ENCODE measurements at places on chromosomes 6 and 20.

- DNase-seq: no peak
These were observed 278.3 kb upstream of the PLCB4 start for GRCh38 chr20:8790442-8791074.

DNA sequence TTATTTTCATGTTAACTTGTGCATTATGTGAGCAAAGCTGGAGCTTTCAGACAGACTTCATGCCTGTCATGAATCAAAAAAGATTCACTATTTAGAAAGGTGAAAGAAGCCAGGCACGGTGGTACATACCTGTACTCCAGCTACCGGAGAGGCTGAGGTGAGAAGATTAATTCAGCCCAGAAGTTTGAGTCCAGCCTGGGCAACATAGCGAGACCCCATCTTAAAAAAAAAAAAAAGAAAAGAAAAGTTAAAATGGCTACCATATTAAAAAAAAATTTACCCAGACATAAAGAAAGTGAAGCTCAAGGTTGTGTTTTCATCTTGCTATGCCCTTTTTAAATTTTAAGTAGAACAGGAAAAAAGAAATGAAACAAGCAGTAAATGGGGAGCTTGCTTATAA lies 889 bp downstream of the CASS4 start:
- no peak for DNase-seq

DNA sequence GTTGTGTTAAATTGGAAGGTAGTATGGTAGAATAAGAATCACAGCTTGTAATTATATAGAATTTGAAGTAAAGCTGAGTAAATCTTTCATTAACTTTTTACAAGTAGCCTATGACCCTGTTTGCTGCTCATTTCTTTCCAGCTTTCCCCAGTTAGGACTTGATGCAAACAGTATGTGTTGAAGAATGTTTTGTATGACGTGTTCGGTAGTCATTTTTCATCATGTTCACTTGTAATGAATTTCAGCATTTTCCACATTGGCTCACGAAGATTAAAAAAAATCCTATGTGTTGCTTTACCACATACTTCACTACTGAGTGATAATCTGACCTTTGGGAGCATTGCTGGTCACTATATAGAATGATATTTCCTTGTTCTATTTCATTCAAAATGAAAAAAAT lies 162.4 kb downstream of the CDKAL1 start:
- no peak for DNase-seq

DNA sequence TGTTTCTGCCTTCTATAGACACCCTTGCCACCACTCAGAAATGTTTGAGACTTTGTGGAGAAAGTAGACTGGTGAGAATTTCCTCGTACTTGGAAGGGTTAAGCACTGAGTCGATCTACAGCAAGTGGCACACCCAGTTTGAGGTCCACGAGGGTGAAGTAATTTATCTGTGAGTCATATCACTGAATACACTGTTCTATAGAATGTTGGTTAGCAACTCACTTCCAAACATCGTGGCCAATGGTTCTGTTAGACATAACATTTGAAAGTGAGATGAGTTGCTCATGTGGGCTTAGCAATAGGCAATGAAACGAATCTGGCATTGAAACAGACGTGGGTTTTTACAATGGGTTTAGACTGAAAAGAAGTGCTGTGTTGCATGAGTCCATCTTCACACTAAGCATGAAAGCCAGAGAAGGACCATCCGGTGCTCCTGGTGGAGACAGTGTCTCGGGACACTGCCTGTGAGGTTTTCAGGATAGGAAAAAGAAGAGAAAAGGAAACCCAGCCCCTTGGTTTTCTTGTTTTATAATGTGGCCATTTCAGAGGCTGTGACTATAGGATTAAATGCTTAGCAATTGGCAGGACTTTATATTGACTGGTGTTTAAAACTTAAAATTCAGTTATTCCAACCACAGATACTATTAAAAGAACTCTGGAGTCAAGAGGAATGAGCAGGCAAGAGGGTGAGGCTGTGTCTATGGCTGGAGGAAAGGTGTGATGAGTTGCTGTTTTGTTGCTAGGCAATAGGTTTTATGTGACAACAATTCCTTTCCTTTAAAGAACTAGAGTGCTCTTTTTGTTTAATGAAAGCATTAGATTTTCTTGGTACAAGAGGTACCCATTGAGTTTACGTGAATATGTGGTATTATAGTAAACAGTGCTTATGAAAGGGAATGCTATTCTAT lies 31.0 kb upstream of the EZR start:
- DNase-seq: peak; percentile 80

- no peak for DNase-seq
These were observed 51.2 kb upstream of the FANCE start for GRCh38 chr6:35400901-35401311.

Data from CD8-positive, alpha-beta memory T cell (primary cell).